NCI-H446 (cell line): ENCODE measurements at places on chromosomes 11 and 22.
A peak's percentile ranks its signal among the peaks of the same experiment; 100 is the strongest.

DNA sequence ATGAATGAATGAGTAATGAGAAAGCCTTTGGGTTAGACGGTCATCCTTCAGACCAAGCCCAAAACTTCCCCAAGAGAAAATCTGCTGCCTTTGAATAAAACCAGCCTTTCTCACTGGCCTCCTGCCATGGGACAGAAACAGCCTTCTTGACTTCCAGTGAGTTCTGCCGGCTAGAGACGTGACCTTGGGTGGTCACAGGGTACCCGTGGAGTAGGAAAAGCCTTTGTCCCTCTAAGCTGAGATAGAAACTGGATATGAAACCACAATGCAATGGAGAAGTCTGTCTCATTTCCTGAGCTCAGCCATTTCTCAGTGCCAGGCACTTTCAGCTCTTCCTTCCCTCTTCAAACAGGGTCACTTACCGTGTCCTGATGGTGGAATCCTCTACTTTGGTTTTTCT, 21.2 kb upstream of the YWHAH start:
- no peak for DNase-seq

DNA sequence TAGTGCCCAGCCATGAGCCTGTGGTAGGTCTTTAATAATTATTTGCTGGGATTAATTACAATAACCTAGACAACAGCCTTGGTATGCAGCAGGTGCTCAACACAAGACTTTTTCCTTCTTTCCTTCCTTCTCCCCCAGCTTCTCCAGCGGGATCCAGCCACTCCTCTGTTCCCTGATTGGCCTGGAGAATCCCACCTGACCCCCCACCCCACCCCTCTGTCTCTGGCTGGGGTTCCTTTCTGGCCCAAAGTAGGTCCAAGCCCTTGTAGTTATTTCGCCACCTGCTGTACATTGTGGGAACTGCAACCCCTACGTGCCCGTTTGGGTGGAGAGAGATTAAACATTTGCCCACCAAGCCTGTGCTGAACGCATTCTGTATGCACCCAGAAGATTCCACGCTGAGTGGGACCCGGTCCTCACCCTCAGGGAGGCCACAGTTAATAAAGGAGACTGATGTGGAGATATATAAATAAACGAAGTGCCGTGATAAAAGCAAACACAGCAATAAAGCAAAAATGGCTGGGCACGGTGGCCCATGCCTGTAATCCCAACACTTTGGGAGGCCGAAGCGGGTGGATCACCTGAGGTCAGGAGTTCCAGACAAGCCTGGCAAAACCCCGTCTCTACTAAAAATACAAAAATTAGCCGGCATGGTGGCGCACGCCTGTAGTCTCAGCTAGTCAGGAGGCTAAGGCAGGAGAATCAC, 32.1 kb upstream of the DGKZ start:
- peak; percentile 88 for DNase-seq

- DNase-seq = no peak
Observed at GRCh38 chr11:812390-812789, 2.6 kb downstream of the RPLP2 start.

- DNase-seq = no peak
Observed at GRCh38 chr11:88115828-88116755, 59.2 kb downstream of the RAB38 start.

DNA sequence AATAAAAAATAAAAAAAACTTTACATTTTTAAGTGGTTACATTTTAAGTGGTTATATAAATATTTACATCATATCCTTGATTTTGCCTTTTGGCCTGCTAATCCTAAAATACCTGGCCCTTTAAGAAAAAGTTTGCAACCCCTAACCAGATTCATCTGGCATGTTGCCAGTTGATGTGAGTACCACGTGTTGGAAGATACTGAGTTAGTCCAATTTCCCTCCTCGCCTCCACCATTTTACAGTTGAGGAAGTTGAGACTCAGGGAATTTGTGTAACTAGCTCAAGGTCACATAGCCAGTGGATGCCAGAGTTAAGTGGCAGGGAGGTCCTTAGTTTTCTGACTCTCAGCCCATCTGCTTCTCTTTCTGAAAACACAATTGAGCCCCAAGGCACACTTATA, 5.1 kb downstream of the ELF5 start:
- DNase-seq = peak; percentile 18

- no peak for DNase-seq
Observed at GRCh38 chr22:36387709-36387958, 133 bp downstream of the MYH9 start.

- DNase-seq = no peak
Observed at GRCh38 chr11:111696556-111696955, 69.6 kb downstream of the PPP2R1B start.

GRCh38 chr11:130710497-130711012, 205.7 kb downstream of the SNX19 start:
- DNase-seq = no peak

DNA sequence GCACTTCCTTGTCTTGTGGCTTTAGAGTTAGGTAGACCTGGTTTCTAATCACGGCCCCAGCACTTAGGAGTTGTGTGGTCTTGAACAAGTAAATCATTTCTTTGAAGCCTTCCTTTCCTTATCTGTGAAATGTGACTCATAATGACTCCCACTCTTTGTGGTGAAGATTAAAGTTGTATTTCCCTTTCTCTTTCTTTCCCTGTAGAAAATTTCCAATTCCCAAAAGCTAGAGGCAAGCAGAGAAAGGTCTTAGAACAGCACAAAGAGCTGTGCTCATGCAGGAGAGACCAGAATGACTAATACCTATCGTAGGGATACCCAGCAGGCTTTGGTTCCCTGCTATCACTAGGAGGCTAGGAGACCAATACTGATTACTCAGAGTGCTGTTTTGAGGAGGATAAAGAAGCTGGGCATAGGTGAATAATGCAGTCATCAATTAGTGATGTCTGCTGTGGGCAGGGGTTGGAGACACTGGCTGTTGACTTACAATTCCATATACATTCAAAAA, 270.7 kb upstream of the SYN3 start:
- DNase-seq = no peak

GRCh38 chr11:69004411-69005182, 8.4 kb downstream of the MRGPRF start:
- no peak for DNase-seq

GRCh38 chr22:47586038-47586437, 823.6 kb downstream of the TBC1D22A start:
- no peak for DNase-seq

- no peak for DNase-seq
Observed at GRCh38 chr11:72202571-72202970, 10.6 kb downstream of the FOLR1 start.

- DNase-seq = no peak
Observed at GRCh38 chr11:48094643-48095339, 114.4 kb downstream of the PTPRJ start.

DNA sequence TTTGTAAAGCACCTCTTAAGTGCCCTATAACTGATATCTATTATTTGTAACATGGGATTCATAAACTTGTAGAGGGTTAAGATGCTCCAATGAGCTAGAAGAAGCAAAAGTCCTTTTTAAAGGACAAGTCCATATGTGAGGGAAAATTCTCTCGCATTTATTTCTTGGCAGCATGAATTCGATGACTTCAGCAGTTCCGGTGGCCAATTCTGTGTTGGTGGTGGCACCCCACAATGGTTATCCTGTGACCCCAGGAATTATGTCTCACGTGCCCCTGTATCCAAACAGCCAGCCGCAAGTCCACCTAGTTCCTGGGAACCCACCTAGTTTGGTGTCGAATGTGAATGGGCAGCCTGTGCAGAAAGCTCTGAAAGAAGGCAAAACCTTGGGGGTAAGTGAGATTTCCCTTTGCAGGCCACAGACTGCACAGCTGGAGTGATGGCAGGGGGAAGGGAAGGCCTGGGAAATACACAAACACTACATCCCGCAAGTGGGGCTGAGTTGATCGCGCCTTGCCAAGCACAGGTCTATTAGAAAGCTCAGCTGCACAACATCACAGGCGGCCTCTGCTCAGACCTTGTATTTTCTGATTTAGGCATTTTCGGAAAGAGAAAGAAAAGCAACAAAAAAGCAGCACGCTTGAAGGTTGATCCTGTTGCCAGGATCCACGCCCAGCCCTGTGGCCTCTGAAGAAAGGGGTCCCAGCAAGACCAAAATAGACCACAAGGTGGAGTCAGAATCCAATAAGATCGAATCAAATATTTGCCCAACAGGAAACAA, 1.5 kb downstream of the MS4A8 start:
- DNase-seq = no peak

GRCh38 chr11:2314136-2314524, 12.3 kb downstream of the TSPAN32 start:
- DNase-seq = no peak

GRCh38 chr11:90187839-90188238, 35.0 kb downstream of the CHORDC1 start:
- DNase-seq = no peak

DNA sequence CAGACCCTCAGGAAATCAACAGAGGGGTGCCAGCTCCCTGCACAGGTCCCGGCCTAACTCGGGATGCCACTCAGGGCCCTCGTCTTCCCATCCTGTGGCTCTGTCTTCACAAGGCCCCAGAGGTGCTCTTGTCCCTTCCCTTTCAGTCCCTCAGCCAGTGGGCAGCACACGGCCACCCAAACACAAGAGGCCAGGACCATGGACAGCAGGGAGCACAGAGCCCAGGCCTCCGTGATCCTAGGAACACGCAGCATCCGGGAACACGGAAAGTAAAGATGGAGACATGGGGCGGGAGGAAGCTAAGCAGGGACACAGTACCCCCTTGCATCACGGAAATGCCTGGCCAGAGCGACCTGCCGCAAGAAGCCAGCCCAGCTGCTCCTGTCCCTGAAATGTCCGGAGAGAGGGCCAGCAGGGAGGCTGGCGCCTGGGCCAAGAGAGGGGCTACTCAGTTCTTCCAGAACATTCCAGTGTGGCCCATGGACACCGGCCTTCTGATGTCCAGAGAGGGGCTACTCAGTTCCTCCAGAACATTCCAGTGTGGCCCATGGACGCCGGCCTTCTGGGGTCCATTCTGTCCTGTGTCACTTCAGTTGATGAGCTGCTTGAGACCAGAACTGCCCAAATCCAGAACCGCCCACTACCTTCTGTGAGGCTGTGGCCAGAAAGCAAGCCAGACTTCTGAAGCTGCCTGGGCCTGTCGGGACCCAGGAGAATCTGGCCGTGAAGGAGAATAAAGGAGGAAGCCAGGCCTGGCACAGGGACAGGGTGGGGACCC, 274.0 kb downstream of the BRD1 start:
- no peak for DNase-seq

DNA sequence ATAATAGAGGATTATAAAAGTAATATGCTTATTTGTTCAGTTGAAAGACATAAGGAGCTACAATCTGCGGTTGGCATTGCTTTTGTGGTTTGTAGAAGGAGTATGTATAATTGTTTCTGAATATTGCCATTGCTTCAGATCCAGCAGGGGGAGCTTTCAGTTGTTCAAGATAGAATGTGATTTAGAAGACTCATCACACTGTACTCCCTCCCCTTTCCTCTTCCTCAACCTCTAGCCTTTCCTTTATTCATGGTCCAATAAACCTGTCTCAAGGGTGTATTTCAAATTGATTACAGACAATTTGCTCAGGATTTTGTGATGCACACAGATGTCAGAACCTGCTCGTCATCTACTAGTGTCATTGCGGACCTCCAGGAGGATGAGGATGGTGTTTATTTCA, 9.8 kb downstream of the PRMT3 start:
- DNase-seq = peak; percentile 19

GRCh38 chr11:66800720-66801428, 42.4 kb upstream of the RCE1 start:
- DNase-seq = no peak

DNA sequence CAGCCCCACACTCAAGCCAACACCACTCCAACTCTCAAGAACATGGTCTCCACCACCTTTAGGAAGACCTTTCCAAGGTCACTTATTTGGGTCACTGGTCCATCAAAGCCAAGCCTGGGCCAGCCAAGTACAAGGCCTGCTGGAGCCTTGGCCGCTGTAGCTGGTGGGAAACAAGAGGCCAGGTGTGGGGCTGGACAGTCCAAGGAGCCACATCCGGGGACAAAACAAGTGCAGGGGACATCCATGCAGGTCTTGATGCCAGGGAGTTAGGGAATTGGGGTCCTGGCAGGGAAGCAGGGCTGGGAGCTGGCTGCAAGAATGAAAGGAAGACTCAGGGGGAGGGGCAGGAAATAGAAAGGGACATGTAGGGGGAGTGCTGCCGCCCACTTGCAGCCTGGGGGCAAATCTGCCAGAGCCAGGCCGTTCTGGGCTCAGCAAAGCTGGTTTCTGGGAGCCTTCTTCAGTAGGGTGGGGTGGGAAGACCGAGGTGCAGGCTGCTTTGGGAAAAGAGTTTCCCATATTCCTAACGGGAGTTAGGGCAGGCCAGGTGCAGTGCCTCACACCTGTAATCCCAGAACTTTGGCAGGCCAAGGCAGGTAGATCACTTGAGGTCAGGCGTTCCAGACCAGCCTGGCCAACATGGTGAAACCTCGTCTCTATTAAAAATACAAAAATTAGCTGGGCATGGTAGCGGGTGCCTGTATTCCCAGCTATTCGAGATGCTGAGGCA, 69.5 kb upstream of the ATXN10 start:
- no peak for DNase-seq

DNA sequence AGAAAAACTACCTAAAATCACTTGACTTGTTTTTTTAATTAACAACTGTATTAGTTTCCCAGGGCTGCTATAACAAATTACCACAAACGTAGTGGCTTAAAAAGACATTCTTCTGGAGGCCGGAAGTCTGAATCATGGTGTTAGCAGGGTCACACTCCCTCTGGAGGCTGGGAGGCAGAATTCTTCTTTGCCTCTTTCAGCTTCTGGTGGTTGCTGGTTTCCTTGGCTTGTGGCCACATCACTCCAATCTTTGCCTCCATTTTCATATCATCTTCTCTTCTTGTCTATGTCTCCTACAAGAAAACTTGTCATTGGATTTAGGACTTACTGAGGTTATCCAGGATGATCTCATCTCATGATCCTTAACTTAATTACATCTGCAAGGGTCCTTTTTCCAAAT, 7.4 kb upstream of the INCENP start:
- no peak for DNase-seq

DNA sequence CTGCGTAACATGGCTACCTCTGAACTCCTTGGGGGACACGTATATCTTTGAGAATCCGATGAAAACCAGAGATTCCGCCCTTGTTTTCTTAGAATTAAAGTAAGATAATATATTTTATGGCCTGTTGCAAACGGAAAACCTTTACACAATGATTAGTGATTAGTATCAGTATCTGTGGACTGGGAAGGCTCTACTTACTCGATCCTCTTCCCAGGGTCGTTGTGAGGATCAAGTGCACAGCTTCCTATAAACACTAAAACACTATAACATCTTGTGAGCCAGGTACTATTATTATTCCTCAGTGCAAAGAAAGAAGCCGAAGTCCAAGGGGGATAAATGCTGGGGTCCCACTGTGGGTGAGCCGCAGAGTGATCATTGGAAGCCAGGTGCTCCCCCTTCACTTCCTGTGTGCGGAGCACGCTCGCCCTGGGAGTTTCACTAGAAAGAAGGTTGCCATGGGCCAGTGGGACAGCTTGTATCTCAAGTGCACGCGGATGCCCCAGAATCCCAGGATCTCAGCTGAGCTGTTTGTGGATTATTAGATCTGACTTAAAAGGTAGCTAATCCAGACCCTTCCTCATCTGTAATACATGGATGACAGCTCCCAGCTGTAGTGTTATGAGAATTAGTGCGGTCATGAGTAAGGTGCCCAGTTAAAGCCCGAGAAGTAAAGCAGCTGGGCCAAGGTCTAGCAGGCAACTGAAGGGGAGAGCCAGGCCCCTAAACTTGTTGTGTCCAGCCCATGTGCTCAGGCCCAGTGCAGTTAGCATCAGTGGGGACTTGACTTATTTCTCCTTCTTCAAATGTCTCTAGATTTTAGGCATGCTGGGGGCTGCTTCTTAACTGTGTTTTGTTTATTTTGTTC, 839 bp downstream of the CBY1 start:
- no peak for DNase-seq

- no peak for DNase-seq
Observed at GRCh38 chr22:49464037-49464436, 363.6 kb downstream of the BRD1 start.

- no peak for DNase-seq
Observed at GRCh38 chr11:93936460-93936859, 84.7 kb upstream of the HEPHL1 start.
